ENCODE measurements at places on chromosomes 6 and 20.

- no peak for DNase-seq
These were observed 38.0 kb downstream of the KLHL31 start for GRCh38 chr6:53627391-53628218.

DNA sequence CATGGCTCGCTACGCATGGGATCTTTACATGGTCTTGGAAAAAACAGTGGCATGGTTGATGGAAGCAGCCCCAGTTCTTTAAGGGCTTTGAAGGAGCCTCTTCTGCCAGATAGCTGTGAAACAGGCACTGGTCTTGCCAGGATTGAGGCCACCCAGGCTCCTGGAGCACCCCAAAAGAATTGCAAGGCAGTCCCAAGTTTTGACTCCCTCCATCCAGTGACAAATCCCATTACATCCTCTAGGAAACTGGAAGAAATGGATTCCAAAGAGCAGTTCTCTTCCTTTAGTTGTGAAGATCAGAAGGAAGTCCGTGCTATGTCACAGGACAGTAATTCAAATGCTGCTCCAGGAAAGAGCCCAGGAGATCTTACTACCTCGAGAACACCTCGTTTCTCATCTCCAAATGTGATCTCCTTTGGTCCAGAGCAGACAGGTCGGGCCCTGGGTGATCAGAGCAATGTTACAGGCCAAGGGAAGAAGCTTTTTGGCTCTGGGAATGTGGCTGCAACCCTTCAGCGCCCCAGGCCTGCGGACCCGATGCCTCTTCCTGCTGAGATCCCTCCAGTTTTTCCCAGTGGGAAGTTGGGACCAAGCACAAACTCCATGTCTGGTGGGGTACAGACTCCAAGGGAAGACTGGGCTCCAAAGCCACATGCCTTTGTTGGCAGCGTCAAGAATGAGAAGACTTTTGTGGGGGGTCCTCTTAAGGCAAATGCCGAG lies 78.2 kb downstream of the ASXL1 start:
- no peak for DNase-seq

GRCh38 chr20:14126856-14127255 lies 131.5 kb downstream of the MACROD2 start:
- DNase-seq, result no peak

- no peak for DNase-seq
These were observed at the start of gene TREML4 for GRCh38 chr6:41228096-41228495. TREML4 (plus strand) TSS chr6:41228349; CDS start chr6:41228428, 79 bp downstream.

DNA sequence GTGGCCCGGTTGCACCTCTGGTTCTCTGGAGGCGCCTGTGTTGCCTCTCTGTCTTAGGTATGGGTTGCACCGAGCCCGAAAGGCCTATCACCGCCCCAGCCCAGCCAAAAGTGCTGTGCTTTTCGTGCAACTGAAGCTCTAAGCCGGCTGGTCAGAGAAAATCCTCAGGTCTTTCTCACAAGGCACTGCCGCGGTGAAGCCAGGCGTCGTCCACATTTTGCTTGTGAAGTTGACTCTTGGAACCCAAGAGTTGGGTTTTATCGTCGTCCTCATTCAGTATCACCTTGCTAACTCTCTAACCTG lies 726 bp upstream of the EMILIN3 start:
- no peak for DNase-seq

DNA sequence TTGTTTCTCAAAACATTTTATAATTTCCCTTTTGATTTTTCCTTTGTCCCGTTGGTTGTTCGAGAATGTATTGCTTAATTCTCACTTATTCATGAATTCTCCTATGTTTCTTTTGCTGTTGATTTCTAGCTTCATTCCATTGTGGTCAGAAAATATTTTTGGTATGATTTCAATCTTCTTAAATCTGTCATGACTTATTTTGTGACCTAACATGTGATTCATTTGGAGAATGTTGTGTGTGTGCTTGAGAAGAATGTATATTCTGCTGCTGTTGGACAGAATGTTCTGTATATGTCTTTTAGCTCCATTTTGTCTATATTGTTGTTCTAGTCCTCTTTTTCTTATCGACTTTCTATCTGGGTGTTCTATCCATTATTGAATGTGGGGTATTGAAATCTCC lies 286.2 kb upstream of the RNF217 start:
- DNase-seq, result peak; percentile 61

DNA sequence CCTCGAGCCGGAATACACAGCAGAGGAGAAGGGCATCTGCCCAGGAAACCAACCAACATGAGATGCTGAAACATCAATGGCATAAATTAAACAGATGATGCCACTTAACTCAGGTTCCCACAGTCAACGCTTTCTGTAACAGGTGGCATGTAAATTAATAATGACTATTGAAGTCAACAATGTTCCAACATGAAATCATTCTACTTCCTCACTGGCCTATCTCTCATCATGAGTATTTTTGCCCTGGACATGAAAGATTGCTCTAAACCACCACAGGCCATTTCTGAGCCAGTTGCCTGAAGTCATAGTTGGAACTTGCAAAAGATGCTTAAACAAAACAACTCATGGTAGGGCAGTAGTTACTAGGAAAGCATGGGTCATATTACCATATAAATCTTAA lies 397.9 kb upstream of the JARID2 start:
- DNase-seq, result no peak

- no peak for DNase-seq
These were observed 191.3 kb upstream of the PROKR2 start for GRCh38 chr20:5508044-5508443.

DNA sequence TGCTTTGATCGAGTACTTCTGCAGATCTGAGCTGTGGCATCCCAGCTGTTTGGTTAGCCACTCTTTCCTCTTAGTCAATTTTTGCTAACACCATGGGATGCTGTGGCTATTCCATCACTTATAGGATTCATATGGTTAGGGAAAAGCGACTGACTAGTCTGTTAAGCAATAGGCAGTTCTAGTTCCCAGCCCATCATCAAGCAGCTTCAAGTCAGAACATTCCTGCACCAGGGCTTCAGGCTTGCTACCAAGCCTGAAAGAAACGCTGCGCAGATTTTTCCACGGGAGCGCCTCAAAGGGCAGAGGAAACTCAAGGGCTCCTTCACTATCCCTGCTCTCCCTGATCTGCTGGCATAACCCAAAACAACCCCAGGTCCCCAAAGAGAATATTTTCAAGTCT lies 159.8 kb upstream of the SUPT3H start:
- no peak for DNase-seq

All from fibroblast of pulmonary artery (primary cell).